ENCODE measurements at places on chromosomes 12 and 14. TPM values are rescaled to one million over a fixed set of nuclear protein-coding genes. Genes with fewer than 3 reads are reported as not detected.

The DLK1 gene
- not detected for total RNA-seq

The SLC5A8 gene
- not detected for total RNA-seq

The MANSC1 gene
- 0.56 TPM for total RNA-seq

The OASL gene
- 8.9 TPM for total RNA-seq

The PPM1H gene
- total RNA-seq = 0.18 TPM

The OTOGL gene
- total RNA-seq = not detected

The GALNT8 gene
- total RNA-seq = 1.5 TPM

The VIPAS39 gene
- 18.3 TPM for total RNA-seq

The TAS2R7 gene
- not detected for total RNA-seq

- DNase-seq = no peak
Measured at GRCh38 chr14:61176686-61177085, 104.5 kb downstream of the TMEM30B start.

DNA sequence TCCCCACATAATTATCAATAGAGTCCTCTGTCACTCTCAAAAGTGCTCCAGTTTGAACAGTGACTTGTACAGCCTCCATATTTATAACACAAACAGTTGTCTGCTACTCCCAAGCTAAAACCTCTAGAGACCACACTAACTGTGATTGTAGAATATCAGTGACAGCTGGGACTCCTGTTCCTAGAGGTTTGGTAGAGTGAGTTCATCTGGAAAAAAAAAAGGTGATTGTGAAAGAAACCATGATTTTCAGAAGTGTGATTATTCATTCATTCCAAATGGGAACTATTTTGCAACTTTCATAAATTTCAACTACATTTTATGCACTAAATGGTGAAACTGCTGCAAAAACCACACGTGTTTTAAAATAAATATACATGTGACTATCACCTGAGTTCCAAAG is 128.0 kb upstream of the PLXNC1 start:
- DNase-seq = no peak

- DNase-seq = peak; percentile 26
Measured at GRCh38 chr12:442235-442884, 17.4 kb upstream of the B4GALNT3 start.

DNA sequence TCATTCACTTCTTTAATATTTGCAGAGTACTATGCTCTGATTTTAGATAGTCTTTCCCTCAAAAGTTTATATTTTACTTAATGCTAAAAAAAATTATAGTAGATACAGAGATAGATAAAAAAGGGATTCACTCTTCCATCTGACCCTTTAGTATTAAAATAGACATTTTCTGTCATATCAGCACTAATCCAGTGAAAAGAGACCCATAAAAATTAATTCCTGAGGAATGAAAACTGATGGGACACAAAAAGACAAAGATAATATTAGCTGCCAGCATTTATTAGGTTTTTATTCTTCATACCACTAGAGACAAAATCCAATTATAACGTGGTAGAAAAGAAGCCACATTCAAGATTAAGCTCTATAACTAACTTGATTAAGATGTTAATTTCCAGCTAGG is 45.3 kb downstream of the SOS2 start:
- no peak for DNase-seq

DNA sequence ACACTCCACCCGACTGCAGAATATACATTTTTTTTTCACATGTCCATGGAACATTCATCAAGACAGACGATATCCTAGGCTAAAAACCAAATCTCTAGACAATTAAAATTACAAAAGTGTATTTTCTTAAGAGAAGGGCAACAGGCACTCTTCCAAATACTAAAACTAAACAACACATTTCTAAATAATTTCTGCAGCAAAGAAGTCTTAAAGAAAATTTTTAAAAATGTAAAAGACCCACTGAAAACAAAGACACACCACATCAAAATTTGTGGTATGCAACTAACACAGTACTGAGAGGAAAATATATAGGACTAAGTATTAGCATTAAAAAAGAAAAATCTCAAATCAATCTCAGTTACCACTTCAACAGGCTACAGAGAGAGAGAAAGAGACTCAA is 570.0 kb downstream of the SLC16A7 start:
- no peak for DNase-seq

DNA sequence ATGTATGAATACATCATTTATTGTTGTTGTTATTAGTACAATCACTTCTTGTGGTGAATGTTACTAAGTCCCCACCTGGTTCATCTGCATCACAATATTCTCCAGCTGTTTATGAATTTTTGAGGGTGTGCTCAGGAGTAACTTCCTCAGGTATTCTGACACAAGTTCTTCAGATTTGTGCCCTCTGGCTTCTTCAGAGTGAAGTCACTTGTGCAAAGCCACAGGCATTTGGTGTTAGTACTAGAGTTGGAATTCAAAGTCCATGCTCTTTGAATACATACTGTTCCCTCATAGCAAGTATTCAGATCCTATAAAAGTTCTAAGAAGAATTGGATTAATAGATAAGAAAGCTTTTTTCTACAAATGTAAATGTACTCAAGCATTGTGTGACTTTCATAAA is 150.3 kb upstream of the AVPR1A start:
- DNase-seq = no peak

- DNase-seq = peak; percentile 0
Measured at GRCh38 chr12:62934799-62935674, at the start of gene PPM1H. TSS of gene PPM1H (minus strand) at chr12:62935150. CDS start at chr12:62934736, 414 bp downstream.

GRCh38 chr12:77999074-77999715 is 168.5 kb downstream of the NAV3 start:
- no peak for DNase-seq

DNA sequence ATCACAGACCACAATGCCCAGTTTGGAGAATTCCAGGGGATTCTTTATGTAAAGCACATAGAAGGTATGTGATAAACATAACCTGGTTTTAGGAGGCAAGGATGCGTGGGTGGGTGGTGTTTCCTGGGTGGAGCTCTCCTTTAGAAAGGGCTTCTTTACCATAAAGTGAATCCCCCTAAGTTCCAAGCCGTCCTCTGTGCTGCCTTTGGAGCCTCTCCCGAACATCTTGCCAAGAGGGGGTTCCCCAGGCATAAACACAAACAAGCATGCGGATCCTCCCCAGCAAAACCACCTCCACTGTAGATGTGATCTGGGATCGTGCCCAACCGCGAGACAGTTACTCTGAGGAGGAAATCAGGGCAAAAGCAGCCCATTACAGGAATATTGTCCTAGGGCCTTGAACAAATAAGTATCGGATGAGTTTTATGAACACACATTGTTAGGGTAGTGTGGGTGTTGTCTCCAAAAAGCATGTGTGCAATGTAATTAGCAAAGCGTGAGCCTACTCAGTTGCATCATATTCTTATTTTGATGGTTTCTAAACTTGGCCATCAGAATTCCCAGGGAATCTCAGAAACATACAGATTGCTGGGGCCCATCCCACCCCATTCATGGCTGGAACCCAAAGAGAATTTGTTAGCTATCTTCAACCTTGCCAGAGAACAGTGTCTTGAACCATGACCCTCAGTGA is 48.8 kb upstream of the CORO1C start:
- DNase-seq = no peak

DNA sequence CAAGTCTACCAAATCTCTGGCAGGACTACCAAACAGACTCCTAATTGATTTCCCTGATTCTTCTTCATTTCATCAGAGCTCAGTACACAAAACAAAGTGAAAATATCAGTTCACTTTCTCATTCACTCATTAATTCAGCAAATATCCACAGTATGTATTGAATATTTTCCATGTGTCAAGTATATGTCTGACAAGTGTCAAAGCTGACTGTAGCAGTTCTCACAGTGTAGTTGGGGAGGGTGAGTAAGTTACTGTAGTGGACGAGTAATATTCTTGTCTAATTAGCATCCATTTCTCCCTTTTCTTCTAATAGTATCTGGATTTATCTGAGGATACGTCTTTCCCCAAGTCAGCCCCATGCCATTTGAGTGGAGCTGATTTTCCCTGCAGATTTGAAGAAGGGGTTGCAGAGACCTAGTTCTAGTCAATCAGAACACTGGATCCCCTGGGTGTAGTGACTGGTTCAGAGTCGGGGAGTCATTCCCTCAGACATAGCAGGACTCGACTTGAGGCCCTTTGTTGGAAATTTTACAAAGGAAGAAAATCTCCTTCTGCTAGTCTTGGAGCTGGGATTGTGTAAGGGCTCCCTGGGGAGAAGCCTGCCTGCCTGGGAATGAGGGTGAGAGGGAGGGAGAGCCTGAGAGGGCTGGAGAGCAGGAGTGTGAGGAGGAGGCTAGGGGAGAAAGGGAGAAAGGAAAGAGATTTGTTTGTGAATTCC is 51.4 kb downstream of the GRIP1 start:
- no peak for DNase-seq

GRCh38 chr14:65229748-65230728 is 127.7 kb upstream of the MAX start:
- DNase-seq = peak; percentile 19

DNA sequence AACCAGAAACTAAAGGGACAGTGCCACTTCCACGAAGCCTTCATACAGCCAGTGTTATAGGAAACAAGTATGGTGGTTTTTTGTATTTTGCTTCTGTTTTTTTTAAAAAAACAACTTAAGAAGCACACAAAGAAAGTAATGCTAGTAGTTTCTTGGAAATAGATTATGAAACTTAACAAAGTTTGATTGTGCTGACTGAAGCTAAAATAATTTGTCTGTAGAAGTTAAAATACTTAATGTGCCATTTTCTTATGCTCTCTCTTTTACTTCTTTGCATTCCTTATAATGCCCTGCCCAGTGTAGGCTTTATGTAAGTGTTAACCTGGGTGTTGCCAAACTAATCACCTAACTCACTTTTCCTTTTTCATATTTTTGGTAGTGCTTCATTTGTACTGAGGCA is 16.4 kb downstream of the HCFC2 start:
- DNase-seq = no peak

GRCh38 chr12:71846322-71846940 is 6.9 kb downstream of the TBC1D15 start:
- no peak for DNase-seq

DNA sequence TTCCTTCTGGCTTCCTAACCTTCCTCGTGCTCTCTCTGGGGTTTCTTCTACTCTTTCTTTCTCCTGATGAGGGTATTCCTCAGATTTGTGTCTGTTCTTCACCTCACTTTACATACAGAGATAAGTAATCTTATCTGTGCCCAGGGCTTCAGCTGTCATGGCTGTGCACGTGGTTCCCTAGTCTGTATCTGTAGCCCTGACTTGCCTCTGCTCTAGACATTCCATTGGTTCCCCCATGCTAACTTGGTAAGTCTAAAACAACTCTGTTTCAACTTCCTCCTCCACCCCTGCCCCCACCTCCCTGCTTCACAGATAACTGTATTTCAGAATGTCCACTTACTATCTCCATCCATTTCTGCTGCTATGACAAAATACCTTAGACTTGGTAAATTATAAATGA is 10.8 kb downstream of the DIP2B start:
- no peak for DNase-seq

- no peak for DNase-seq
Measured at GRCh38 chr12:94575645-94576403, 74.5 kb downstream of the TMCC3 start.

DNA sequence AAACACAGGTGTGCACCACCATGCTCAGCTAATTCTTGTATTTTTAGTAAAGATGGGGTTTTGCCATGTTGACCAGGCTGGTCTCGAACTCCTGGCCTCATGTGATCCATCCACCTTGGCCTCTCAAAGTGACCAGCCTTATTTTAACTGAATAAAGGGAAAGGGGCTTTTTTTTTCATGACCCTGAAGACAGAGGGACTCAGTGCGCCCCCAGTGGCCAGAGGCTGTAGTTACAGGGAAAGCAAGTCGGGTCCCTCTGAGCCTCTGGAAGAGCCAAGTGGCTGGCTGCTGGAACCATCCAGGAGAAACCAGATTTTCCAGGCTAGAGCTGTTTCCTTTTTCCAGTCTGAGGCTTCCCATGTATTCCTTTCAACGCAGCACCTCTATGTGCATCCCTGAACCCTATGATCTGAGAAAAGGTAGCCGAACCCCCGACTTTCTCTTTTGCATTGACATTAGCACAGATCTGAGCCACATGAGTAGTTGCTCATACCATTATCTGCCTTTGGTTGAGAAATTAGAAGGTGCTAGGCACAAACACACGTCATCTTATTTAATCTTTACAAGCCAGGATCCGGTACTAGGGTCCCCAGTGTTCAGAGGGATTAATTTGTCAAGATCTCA is 342.7 kb downstream of the CACNA1C start:
- peak; percentile 5 for DNase-seq

DNA sequence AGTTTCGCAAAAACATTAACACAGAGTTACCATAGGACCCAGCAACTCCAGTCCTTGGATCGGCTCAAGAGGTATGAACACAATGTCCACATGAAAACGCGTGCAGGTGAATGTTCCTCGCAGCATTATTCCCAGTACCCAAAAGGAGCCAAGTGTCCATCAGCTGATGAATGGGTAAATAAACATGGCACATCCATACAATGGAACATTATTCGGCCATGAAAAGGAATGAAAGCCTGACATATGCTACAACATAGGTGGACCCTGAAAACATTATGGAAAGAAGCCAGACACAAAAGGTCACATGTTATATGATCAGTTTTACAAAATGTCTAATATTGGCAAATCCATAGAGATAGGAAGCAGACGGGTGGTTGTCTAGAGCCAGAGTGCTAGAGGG is 9.1 kb downstream of the RILPL1 start:
- no peak for DNase-seq

- no peak for DNase-seq
Measured at GRCh38 chr12:100447381-100447780, 26.3 kb upstream of the NR1H4 start.

DNA sequence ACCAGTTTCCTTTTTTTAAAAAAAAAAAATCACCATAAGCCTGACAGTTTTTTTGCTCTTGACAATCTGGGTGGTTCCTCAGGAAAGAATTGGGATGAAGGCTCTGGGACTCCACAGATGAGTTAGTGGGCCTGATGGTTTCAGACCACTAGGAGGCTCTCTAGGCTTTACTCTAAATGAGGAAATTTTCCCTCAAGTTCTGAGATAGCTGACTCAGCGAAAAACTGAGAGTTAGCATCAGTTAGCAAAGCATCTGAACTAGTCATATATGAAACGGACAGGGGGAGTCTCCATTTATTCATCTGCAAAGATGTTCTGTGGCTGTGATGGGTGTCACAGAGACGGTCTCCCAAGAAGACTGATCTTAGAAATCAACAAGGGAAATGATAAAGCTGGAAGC is 314.3 kb upstream of the OR4E1 start:
- no peak for DNase-seq

- no peak for DNase-seq
Measured at GRCh38 chr12:90428881-90429280, 526.1 kb downstream of the CCER1 start.

DNA sequence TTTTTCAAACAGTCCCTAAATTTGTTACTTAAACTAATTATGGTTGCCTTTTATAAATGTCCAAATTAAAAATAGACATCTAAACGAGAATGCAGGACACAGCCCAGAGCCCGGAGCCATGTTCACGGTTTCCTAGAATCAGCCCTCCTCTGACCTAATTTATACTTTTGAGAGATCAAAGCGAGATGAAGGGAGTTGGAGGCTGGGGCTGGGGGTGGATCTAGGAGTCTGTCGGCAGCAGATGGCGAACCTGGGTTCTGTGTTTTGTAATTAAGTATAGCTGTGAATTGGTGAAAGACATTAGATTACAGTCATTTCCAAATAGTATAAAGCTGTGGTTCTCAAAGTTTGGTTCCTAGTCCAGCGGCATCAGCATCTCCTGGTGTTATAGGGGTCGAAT is 210.1 kb downstream of the SLC41A2 start:
- no peak for DNase-seq

Measured in T-cell (primary cell).